ENCODE measurements at places on chromosomes 16 and 17.

GRCh38 chr17:37567137-37567536 lies 42.1 kb downstream of the SYNRG start:
- DNase-seq = no peak

DNA sequence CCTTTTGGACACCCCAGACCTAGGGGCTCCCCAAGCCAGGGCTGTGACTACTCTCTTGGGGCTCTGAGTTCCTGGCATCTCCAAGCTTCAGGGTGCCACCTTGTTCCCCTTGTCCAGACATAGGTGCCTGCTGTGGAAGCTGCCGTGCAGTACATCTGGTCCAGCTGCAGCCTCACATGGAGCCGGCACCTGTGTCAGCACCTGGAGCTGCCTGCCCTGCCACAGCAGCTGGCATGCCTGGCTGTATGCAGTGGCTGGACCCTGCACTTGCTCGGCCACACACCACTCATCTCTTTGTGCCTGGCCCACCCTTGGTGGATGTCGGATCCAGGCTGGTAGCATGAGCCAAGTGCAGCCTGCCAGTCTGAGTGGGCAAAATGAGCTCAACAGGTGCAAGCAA lies 775.8 kb downstream of the CDH11 start:
- DNase-seq = no peak

DNA sequence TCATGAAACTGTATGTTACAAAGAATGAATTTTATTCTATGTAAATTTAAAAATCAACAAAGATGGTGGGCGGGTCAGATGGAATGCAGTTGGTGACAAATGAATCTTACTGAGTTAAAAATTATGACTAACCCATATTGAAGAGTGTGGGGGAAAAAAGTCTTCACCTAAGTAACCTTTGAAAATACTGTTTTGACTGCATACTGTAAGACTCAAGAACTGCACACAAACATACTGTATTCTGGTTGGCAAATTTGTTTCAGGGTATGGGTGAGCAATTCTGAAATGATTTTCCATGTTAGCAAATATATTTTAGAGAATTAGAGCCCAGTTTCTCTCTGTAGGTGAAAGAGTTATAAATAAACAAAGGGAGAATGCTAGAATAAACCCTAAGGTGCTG lies 153.7 kb upstream of the KCNJ18 start:
- no peak for DNase-seq

- peak; percentile 53 for DNase-seq
These were observed 527 bp downstream of the CIAPIN1 start for GRCh38 chr16:57446531-57447185.

DNA sequence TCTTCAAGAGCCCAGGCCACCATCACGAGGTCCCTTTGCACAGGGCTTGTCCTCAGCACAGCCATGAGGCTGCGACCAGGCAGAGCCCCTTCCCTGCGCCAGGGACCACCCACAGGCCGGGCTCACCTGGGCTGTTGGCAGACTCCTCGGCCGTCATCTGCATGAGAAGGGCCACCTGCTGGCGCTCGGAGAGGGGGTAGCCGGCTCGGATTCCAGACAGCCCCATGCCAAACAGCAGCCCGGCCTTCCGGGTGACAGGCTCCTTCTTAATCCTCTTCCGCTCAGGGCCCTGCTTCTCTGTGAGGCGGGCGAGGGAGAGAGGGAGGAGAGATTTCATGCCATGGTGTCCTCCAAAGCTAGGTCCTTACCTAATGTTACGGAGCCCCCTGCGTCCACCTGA lies 73.4 kb downstream of the ZNF778 start:
- DNase-seq = peak; percentile 1

DNA sequence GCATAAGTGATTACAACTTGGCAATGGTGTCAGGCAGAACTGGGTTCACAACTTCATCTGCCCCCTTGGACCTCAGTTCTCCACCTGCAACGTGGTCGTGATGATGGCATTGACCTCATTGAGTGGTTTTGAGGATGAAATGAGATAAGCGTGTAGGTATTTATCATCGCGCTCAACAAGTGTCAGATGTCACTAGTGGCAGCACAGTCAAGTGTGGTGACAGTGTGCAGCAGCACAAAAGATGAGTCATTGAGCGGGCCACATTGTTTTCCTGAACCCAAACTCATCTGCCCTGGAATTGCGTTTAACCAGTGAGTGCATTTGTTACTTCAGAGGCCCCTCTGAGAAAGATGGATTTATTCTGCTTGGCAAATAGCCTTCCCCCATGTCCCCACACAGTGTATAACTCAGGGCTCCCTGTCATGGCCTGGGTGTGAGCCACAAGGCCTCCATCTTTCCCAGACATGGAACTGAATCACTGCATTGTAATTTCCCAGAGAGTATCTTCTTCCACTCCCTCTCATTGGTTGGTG lies 20.9 kb downstream of the IRX3 start:
- DNase-seq = no peak

GRCh38 chr16:783404-784161 lies 4.6 kb downstream of the RPUSD1 start:
- no peak for DNase-seq

- DNase-seq = no peak
These were observed 442.6 kb downstream of the SHISA9 start for GRCh38 chr16:13344001-13344400.

- DNase-seq = no peak
These were observed 43.5 kb downstream of the LYRM9 start for GRCh38 chr17:27849474-27850185.

GRCh38 chr16:30659507-30660423 lies 1.5 kb downstream of the FBRS start:
- DNase-seq = peak; percentile 61

DNA sequence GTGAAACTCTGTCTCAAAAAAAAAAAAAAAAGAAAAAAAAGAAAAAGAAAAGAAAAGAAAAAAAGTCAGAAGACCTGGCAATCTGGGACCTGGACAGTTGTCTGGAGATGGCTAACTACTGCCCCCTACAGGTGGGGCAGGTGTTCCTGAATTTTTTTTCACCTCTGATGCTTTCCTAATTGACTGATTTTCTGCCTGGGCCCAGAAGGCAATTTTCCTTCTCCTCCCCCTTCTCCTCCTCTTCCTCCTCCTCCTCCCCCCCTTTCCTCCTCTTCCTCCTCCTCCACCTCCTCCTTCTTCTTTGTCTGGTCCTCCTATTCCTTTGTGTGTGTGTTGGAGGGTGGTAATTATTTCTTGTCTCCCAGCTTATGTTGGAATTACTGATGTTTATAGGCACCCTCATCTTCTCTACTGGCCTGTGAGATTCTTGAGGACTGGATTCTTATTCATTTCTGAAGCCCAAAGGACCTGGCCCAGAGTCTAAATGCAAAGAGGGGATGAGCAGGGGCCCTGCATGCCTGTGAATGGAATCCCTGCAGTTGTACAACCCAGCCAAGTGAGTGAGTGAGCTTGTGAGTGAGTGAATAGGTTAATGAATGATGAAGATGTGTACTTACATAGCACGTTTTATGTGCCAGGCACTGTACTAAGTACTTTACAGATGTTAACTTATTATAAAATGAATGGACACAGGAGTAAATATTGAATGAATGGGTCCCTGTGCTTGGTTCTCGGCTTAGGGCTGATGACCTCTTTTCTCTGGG lies 26.9 kb downstream of the IRX5 start:
- DNase-seq = peak; percentile 48

- DNase-seq = no peak
These were observed 215.4 kb downstream of the CHD9NB start for GRCh38 chr16:52837251-52837650.

All from NCI-H69 (cell line).